ENCODE measurements at places on chromosomes 2 and 18.

DNA sequence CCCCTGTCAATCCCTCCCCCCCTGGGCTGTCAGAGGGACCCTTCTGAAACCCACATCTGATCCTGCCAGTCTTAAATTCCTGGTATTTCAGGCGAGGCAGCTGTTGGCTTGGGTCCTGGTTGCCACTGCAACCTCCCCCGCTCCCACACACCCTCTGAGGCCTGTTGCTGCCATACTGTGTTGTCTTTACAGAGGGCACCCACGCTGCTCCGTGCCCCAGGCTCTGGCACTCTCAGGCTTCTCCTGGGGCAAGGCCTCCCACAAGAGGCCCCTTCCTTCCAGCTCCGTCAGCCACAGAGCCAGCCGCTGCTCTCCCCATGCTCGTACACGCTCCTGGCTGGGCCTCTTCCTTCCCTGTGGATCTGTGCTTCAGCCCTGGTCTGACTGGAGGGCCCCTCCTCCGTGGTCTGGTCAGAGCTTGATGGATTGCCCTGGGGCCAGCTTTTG lies 8.6 kb downstream of the CABLES1 start:
- peak; percentile 67 for DNase-seq

- no peak for DNase-seq
Measured at GRCh38 chr2:110873597-110874452, 141.5 kb downstream of the ACOXL start.

DNA sequence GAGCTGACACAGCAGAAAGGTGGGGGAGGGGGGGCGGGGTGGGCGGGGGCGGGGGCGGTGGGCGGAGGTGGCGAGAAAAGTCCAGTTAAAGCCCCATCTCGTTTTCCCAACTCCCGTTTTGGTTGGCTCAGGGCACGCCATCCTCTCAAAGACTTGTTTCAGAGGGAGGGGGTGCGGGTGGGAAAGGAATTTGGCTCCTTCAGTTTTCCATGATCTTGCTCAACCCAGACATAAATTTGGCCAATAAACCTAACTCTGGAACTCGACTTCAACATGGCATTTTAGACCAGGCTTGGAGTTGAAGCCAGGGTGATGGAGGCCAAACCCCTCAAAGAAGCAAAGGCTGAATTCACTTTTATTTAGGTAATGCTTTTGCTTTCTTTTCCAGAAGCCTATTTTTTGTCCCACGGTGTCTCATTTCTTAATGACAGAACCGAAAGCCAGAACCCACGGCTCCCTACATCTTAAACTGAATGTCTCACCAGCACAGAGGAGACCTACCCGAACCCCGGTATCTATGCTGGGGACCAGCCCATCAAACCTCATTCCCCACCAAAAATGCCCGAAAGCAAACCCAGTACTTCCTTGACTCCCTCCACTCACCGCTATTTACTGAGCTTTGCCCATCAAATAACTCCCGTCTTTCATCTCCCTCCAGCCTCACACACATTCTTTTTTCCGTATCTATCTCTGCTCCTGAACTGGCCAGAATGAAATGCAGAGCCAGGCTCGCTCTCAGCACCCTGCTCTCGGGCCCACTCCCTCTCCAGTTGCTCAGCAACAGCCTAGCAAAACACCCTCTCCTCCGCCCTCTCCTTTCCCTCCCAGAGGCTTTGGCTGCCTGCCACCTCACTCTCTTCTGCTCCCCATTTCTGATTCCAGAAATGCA lies 4.3 kb downstream of the IGFBP5 start:
- peak; percentile 93 for DNase-seq

GRCh38 chr18:35267161-35267651 lies 22.8 kb downstream of the ZSCAN30 start:
- peak; percentile 91 for DNase-seq

GRCh38 chr2:133516405-133517026 lies 51.7 kb downstream of the NCKAP5 start:
- no peak for DNase-seq

DNA sequence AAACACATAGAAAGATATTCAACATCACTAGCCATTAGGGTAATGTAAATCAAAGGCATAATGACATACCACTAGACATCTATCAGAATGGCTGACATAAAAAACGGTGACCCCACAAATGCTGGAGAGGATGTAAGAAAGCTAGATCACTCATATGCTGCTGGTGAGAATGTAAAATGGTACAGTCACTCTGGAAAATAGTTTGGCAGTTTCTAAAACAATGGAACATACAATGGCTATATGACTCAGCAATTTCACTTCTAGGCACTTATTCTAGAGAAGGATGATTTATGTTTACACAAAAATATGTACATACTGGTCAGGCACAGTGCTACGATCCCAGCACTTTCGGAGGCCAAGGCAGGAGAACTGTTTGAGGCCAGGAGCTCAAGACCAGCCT lies 87.3 kb downstream of the COLEC12 start:
- no peak for DNase-seq

- no peak for DNase-seq
Measured at GRCh38 chr2:149562324-149562723, 25.3 kb downstream of the MMADHC start.

GRCh38 chr2:205760157-205760556 lies 77.9 kb downstream of the NRP2 start:
- DNase-seq: no peak

DNA sequence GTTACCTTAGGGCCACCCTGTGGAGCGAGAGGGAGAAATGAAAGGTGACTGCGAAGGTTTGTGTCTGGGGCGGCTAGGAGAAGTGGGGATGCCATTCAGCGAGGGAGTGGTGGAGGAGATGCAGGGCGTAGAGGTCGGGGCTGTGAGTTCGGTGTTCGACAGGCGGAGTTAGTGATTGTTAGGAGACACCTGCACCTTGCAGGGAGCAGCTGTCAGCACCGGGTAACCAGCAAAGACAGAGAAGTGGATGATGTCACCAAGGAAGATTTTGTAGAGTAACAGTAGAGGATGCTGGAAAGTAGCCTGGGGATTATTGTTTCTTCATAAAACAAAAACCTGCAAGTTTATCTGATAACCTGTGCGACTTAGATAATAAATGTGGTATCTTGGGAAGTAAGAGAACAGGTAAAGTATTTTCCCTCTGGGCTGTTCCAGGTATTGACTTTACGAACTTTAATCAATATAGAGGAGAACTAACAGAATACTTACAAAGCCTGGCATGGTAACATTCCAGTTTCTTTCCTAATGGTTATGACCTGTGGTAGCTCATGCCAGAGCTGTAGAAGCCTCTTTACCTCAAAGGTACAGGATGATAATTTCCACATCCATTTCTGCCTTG lies 63.8 kb downstream of the SPTBN1 start:
- no peak for DNase-seq

DNA sequence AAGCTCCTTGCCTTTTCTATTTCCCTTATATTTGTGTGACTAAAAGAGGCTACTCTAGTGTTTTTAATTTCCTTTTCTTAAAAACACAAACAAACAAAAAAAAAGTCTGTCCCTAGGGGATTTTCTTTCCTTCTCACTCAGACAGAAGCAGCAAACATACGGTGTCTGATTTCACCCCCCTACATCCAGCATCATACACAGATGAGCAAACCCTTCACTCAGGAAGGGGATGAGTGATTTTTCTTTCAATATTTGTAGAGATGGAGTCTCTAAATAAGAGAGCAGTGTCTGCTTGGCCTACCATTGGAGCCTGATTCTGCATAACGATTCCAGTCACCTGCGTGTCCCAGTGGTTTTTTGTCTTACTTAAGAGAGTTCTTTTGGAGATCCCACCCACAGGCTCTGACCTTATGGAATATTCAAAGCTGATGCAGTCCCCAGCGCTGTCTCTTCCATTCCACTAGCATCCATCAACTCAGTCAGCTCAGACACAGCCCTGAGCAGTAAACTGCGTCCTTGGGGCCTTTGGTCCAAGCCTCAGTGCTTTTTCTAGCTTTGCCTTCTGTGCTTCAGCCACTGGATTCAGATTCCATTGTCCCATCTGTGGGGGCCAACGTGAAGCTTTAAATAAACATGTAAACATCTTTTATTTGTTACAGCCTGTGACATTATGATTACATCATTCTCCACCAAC lies 52.6 kb upstream of the TPO start:
- DNase-seq: no peak

- DNase-seq: no peak
Measured at GRCh38 chr2:1099418-1099817, 148.8 kb downstream of the SNTG2 start.

DNA sequence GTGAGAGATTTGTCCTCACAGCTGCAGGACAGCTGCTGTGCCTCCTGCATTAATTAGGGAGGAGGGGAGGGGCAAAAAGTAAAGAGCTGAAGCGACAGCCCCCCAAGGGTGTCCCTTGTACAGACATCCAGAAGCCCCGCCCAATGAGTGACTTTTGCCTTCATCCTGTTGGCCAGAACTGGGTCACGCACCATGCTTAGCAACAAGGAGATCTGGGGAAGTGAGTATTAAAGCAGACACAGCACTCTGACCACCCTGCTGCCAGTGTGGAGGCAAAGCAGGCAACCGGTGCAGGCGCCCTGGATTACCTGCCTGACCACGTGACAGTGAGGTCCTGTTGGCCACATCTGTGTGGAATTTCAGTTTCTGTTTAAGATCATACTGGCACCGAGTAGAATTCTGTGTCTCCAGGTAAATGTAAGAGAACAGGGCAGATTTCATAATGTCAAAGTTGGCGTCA lies 21.5 kb upstream of the BIN1 start:
- DNase-seq: no peak

GRCh38 chr2:20953146-20953824 lies 90.6 kb downstream of the APOB start:
- no peak for DNase-seq

DNA sequence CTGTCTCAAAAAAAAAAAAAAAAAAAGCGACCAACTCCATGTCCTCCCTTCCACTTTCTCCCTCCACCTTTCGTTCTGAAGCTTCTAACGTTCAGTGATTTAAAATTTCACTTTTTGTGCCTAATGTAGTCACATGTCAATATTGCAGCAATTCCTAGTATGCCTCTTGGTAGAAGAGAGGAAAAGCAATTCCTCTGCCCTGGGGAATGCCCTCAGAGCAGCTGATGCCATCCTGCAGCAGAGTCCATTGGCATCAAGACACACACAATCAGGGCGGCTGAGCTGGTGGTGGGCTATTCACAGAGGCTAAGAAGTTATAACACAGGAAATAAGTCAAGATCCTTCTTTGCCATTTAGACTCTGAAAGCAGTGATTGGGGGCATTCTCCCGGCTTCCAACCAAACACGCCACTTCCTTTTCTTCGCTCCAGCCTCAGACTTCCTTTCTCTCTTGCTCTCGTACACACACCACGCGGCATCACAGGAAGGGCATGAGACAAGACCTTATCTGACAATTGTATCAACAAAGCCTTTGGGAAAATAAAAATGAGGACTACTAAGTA lies 71.9 kb downstream of the MOGAT1 start:
- no peak for DNase-seq

DNA sequence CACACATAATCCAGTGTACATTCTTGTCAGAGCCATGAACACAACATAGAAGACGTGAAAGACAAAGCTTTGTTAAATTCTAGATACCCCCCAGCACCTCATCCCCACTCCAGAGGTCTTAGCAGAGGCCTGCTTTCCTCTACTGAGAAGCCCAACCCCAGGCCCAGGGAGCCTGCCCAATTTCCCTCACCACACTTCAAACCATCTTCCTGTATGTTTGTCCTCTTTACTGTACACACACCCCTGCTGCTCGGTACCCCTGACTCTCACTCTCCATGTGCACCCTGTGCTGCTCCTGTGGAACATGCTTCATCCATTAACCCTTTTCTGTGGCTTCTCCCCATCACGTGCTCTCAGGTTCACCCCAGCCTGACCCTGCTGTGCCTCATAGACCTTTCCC lies 37.2 kb downstream of the BOLA3 start:
- no peak for DNase-seq

DNA sequence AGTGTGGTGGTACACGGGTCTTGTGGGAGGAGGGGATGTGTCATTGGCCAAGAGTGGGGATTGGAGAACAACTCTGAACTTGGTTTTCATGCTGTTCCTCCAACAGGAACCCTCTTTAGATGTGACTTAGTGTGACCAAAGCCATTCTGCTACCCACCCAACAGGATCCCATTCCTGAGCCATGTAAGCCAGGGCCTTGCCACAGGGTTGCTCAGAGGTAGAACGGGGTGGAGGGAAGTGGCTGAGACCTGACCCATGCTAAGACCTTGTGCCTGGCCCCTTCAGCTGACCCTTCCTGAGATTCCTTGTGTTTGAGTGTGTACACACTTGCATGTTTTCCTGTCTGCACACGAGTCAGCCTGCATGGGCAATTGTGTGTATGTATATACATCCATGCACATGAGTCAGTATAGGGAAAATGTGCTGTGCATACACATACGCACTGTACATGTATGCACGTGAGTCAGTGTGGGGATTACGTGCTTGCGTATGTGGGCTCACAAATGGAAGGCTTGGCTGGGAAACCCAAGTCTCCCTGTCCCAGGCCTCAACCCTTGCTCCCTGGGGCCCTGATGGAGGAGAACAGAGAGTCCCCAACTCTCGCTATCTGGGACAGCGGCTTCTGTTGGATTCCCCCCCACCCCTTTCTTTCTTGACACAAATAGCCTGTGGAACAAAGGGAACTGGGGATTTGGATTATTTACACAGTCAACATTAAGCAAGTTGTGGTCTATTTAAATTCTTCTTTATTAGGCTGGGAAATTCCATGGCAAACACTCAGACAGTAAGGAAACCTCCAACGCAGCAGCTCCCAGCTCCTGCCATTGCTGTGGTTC lies 339.8 kb downstream of the DYSF start:
- DNase-seq: no peak

- no peak for DNase-seq
Measured at GRCh38 chr2:43142921-43143438, 83.4 kb downstream of the ZFP36L2 start.

- DNase-seq: no peak
Measured at GRCh38 chr18:3500016-3500415, 50.0 kb downstream of the TGIF1 start.

GRCh38 chr2:12554224-12555011 lies 162.3 kb upstream of the TRIB2 start:
- no peak for DNase-seq

DNA sequence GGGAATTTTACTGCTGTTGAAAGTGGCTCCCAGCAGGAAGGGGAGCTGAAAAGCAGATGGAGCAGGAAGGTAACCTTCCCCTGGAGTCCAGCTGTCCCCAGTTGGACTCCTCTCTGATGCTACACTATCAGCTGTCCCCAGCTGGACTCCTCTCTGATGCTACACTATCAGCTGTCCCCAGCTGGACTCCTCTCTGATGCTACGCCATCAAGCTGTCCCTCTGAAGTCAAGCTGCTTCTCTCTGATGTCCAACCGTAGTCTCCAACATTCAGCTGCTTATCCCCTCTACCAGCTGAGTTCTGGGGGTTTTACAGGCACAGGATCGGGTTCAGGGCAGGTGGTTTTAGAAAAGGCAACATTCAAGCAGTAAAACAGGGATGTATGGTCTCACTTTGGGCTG lies 19.8 kb upstream of the SUCLG1 start:
- no peak for DNase-seq

DNA sequence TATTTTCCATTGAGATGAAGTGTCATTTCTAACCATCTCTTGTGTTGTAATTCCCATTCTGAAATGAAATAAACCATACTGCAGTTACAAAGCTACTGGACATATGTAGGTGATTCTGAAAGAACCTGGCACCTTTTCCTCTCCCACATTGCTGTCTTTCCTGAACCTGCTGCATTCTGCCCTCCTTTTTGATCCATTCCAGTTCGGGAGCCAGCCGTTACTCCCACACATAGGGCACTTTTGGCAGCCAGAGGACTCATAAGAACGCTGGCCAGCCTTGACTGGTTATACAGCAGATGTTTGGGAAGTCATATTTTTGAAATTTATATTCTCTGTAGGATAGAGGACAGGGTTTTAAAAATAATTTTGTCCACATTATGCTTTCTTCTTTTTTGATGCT lies 369.8 kb upstream of the CDH7 start:
- no peak for DNase-seq

All from right hindlimb (tissue), 1 donor.